ENCODE measurements at places on chromosomes 2 and 18.

- DNase-seq, result no peak
These were observed 504.2 kb downstream of the TDRD15 start for GRCh38 chr2:21627938-21628337.

- no peak for DNase-seq
These were observed 4.9 kb upstream of the GPC1 start for GRCh38 chr2:240430595-240430994.

GRCh38 chr18:42892181-42892580, 223.3 kb downstream of the RIT2 start:
- no peak for DNase-seq

DNA sequence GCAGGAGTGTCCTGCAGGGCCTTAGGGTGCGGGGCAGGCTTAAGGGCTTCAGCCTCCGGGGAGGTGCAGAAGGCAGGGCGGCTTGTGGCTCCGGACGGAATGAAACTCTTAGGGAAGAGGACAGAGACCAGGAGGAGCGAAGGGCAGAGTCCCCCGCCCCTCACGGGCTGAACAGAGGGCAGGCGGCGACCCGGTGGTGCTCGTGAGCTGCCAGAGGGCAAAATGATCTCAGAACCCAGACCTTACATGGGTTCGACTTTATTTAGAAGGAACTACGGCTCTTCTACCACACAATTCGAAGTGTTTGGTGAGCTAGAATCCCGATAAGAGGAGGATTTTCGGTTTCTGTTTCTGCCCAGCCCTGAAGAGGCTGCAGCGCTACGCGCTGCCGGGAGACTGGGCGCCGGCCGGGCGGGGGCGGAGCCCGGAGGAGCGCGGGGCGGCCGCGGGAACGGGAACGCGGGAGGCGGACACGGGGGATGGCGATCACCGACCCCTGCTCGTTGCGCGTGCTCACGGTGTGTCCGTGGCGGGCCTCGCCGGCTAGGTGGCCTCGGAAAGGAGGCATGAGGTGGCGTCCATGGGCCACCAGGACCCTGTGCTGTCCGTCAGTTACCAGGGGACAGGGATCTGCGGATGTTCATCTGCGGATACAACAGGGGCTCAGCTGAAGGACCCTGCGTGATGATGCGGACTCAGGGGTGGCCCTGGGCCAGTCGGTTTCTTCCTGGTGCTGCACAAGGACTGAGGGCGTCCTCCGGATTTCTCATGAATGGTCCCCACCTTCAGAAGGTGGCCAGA, 4.2 kb upstream of the SP100 start:
- DNase-seq, result peak; percentile 84

DNA sequence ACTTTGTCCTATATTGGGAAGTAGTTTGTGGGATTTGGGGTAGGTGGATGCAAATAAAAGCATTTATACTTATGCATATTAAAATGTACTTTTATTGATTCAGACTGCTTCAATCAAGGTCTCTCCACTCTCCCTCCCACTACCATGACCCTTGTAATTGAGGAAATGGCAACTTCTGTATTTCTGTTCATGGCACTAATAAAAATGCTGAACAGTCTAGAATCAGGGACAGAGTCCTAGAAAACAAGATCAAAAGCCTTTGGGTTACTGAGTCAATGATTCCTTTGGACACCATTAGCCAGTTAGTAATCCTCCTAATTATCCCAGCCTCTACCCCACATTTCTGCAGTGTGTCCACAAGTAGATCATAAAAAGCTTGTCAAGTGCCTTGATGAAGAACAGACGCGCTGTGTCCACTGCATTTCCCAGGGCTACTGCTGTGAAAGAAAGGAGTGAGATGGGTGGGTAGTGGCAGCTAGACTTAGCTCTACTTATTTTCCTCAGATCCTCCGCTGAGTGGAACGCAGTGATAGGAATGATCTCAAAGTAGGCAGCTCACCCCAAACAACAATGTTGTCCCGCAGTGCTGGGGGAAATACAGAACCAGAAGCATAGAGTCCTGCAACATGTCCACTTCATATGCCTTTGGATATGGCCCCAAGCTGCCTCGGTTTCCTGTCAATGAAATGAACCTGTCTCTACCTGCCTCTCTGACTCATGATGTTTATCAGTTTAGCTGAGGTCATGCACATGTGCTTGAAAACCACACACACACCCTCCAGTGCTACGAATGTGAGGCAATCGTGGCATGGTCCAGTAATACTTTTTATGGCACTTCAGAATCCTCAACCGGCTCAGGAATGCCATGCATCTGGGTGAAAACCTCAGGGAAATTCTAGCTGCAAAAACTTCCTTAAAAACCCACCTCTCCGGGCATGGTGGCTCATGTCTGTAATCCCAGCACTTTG, 115.5 kb downstream of the COL6A3 start:
- DNase-seq, result no peak

GRCh38 chr18:21686282-21687105, 18.1 kb downstream of the ABHD3 start:
- DNase-seq, result no peak

DNA sequence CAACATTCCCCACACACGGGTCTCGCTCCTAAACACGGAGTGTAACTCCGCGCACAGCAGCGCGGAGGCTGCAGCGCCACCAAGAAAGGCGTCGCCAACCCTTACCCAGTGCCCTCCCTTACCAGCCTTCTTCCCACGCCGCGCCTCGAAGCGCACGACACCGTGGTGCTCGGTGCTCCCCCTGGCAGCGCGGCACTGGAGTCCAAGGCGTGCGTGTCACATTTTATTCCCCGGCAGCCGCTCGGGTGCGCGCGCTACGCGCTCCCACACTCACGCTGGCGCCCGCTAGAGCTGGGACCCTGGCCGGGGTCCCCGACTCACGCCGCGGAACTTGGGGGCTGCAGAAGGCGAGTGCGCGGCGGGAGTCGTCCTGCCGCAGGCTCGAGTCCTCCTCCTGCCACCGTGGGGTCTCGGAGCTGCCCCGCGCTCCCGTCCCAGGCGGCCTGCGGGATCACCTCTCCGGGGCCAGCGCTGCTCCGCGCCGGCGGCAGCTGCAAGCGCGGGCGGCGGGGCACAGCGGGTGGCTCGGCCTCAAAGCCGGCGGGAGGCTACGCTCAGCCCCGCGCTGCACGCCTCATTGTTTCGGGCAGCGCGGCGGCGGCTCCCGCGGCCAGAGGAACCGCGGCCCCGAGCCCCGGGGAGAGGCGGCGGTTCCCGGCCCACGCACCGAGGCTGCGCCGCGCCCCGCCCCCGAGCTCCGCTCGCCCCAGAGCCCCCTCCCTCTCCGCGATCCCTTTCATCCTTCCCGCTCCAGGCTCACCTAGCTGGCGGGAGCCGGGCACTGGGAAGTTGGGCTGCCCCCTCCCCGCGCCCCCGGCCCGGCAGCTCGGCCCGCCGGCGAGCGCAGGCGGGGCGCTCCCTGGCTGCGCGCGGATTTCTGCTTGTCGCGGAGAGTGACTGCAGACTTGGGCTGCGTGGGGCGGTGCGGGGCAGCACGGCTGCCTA, at the start of gene ST6GAL2:
Gene ST6GAL2, minus strand, starts transcription at position 197 of the 945 bp plus-strand sequence. CDS start 42,190 bp downstream, outside the sequence.
- peak; percentile 69 for DNase-seq

GRCh38 chr18:50607378-50607926, 47.6 kb downstream of the MAPK4 start:
- no peak for DNase-seq

GRCh38 chr2:99921903-99922302, 220.5 kb downstream of the AFF3 start:
- no peak for DNase-seq

GRCh38 chr18:49178321-49178720, 227.6 kb upstream of the SMAD7 start:
- DNase-seq, result no peak

DNA sequence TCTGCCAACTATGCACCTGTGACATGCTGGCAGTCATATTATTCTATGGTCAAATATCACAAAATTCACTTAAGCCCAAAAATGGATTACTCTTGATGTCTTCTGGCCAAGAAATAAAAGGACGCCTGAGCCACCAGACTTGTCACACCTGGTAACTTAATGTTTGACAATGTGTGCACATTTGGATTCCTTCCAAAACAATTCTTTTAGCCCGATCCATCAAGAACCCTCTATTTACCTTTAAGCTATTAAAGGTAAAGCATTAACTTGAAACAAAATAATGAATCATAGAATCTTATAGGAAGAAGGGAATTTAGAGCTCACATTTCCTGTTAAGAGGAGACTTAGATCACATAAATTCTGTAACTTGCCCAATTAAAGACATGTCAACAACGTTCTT, 46.5 kb upstream of the NFU1 start:
- DNase-seq, result no peak

DNA sequence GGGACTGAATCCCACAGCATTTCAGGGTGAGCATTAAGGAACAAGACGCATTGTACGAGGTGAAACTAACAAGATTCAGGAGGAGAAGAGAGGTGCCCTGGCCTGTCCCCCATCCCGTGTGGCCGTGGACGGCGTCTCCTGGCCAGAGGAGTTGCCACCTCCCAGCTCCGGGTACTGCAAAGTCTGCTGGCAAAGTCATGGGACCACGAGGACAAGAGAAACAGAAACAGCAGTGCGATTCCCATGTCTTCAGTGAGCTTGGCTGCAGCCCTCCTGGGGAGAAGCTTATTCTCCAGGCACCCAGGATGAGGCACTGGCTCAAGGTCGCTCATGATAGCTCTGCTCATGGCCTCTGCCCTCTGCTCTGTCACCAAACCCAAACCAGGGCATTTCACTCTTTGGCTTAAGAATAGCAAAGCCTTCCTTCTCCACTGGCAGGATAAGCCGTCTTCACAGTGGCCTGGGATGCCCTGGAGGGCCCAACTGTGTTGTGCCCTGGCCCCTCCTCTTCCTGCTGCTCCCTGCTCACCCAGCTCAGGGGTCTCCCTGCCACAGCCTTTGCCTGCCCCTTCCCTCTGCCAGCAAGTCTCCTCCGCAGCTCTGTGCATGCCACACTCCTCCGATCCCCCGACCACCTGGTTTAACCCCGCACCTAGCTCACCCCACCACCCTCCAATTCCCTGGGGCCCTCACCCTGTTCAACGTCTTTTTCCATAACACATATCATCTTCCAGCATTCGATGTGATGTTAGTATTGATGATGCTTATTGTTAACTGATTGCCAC, 144.8 kb downstream of the PXDN start:
- DNase-seq, result no peak

DNA sequence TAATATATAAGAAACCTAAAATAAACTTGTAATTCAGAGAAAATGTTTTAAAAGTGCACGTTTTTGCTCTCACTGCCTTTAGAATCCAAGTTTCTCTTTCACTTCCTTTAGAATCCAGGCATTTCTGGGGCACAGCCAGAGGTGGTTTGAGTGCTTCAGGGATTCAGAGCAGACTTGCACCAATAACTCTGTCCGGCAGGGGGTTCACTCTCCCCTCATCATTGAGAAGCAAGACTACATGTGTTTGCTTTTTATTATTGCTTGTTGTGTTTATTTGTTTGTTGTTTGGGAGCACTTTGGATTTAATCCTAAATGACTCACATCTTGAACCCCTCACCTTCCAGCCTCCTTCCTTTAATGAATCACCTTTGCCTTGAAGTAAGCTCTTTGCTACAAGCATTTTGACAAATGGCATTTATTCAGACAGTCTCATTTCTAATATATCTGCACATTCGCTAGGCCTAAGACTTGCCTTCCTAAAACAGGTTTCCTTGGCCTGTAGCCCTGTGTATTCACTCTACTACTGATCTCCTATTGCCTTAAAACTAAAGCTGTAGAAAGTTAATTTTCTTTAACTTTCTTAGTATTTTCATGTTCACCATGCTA, 233.5 kb upstream of the ATP5MC3 start:
- peak; percentile 70 for DNase-seq

GRCh38 chr2:77391119-77391518, 131.1 kb downstream of the LRRTM4 start:
- no peak for DNase-seq

DNA sequence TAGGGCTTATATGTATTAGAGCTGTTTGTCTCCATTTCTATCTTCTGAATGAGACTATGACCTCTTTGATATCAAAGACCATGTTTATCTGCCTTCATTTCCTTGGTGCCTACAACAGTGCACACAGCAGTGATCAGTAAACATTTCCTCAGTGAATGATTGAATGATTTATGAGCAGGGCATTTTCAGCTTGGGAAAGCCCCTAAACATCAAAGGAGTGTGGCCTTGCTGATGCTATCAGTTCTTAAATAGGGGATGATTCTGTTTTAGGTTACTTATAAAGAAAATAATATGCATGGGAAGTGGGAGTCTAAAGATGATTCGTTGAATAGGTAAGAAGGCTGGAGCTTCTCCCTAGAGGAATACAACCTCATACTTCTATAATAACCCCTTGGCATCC, 425.3 kb downstream of the ZNF521 start:
- no peak for DNase-seq

- no peak for DNase-seq
These were observed 1736.9 kb upstream of the CELF4 start for GRCh38 chr18:39302481-39302880.

DNA sequence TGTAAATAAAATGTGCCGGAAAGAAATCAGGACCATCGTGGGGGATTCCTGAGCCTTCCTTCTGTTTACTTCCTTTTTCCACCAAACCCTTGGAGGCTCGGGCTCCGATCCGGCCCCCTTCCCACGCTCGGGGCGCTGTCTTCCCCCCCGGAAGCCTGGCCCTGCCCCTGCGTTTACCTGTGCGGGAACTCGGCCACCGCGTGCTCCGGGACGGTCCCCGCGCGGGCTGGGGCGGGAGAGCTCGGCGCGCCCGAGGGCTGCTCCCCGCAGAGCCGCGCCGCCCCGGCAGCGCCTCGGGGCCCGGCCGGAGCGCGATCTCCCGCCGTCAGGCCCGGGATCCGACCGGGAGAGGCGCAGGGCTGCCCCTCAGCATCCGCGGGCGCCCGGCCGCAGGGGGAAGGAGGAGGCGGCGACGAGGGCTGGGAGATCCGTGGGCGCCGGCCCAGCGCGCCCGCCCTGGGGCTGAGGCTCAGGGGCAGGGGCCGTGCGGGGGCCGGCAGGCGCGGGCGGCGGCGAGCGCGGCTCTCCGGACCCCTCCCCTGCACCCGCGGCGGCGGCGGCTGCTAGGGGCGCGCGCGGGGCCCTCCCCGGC, 435 bp downstream of the ADCY3 start:
- DNase-seq, result peak; percentile 86

DNA sequence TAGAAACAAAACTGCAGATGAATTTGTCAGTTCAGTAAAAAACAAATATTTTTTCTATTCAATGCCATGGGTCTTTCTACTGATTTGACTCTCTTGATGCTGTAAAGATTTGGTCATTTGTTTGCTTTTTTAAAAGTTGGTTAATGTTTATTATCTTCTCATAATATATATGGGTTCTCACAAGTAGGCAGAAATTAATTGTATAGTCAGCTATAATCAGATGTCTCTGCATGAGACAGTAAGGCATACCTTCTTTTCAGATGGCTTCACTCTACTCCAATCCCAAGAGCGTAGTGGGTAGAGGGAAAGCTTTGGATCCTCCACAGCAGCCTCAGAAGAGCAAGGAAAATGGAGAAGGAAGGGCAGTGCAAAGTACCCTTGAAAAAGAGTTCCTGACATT, 1202.9 kb upstream of the CELF4 start:
- no peak for DNase-seq

- DNase-seq, result no peak
These were observed 135.8 kb downstream of the LDLRAD4 start for GRCh38 chr18:13354402-13354801.

- DNase-seq, result no peak
These were observed 31.8 kb downstream of the TMEM17 start for GRCh38 chr2:62474176-62474575.

- peak; percentile 61 for DNase-seq
These were observed 36.4 kb downstream of the PXDN start for GRCh38 chr2:1707771-1708418.
